ENCODE measurements at places on chromosomes 6 and 20.

DNA sequence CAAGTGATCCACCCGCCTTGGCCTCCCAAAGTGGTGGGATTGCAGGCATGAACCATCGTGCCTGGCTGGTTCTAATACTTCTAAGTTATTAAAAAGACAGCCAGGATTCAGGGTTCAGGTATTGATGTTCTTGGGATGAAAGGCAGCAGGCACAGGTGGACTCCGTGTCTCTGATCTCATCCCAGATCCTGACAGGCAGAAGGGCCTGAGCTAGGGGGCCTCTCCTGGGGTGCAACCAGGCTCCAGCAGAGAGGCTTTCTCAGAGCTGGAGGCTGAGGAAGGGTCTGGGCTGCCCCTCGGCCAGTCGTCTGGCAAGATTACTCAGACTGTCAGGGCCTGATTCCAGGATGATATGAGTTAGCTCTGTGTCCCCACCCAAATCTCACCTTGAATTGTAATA is 106.3 kb downstream of the SCML4 start:
- no peak for DNase-seq

- peak; percentile 18 for DNase-seq
Observed at GRCh38 chr6:722077-722524, 29.2 kb upstream of the EXOC2 start.

DNA sequence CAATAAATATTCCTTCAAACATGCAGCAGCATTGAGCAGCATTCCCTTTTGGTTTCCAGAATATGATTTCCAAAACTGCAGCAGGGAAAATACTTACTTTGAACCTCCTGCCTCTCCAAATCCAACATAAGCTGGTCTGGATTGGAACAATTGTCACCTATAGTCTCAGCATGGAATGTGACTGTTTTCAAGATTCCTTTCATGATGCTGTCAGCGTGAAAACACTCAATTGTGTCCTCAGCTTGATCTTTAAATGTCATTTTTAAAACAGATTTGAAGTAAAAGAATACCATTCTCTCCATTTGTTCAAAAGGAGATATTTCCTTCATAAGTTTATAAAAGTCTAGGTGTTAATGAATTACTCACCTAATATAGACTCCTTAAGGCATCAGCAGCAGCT is 993.9 kb downstream of the EYS start:
- no peak for DNase-seq

DNA sequence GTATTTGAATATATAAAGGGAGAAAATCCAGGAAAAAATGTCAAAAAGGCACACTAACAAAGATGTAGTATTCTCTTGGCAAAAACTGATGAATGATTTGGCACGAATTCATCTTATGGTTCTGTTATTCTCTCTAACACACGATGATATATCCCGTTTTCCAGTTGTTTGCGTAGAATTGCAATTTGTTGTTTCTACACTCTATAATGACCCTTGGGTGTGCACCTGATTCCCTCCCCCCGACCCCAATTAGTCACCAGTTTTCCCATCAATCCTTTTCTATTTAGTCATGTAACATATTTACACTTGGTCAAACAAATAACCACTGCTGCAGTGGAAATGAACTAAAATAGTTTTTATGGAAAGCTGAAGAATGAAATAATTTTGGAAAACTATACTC is 1.5 kb upstream of the ARID1B start:
- DNase-seq = no peak

DNA sequence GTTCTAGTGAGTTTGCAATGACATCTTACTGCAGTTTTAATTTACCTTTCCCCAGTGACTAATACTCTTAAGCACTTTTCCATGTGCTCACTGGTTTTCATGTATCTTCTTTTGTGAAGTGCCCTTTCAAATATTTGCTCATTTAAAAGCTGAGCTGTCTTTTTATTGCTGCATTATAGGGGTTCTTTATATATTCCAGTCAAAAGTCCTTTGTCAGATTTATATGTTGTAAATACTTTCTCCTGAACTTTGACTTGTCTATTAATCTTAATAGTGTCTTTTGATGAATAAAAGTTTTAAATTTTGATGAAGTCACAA is 50.2 kb upstream of the ELOVL5 start:
- DNase-seq = no peak

DNA sequence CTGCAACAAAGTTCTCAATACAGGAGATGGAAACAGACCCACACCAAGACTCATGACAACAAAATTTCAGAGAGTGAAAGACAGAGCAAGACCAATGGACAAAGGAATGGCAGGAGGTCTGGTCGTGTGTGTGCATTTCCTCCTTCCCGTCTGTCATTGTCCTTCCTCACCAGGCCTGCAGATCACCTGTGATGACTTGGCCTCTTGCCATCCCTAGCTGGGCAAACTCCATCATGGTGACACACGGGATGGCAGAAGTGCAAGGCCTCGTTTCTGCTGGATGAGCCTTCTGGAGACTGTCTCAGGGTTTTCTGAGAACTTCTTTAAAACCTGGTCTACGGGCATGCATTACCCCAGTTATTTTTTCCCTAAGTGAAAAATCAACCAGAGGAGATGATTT is 49.2 kb downstream of the RPP21 start:
- no peak for DNase-seq

DNA sequence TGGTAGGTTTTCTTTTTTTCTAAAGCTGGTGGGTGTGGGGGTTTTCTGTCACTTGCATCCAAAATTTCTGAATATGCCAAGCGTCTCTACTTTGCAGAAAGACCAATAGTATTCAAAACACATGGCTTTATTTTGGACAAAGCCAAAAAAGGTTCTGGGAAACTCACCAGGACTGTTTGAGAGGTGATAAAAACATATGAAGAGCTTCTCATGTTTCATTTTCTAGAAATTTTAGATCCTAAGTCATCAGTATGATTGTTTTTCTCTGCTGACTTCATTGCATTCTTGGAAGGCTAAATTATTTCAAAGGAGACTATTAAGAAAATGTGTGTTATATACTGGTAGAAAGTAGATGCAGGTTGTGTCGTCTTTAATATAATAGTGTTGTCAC is 51.3 kb downstream of the GCLC start:
- no peak for DNase-seq

GRCh38 chr20:955656-956055 is 39.5 kb upstream of the ANGPT4 start:
- no peak for DNase-seq

DNA sequence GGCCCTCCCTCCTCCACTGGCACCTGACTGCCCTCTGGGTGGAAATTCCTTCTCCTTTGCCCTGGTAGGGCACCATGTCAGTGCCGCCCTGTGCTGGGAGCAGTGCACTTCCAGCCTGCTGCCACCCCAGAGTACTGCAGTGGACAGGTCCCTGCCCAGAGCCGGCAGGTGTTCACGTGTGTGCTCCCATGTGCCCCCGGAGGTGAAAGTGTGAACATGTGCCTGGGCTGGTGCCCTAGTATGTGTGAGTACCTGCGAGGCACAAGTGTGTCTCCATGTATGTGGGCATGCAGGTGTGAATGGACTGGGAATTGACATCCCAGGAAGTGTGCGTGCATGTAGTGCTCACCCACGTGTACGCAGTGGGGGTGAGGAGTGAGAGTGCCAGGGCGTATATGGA is 29.4 kb downstream of the SDCBP2 start:
- DNase-seq = no peak

DNA sequence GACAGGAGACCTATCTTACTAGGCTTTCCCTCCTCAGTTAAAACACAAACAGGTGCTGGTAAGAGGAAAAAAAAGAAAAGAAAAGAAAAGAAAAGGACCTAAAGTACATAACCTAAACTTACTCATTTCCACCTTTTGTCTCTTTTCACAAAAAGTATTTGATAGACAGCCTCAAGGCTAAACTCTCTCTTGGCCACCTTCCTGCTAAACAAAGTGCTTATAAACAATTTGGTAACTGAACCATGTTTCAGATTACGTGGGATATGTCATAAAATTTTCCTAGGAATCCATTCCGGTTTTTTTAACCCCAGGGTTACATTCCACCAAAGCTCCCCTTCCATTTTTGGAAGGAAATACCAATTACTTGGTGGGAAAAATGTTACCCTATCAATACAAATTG is 109.0 kb downstream of the PRND start:
- DNase-seq = no peak

GRCh38 chr20:63635431-63636141 is 8.7 kb upstream of the GMEB2 start:
- DNase-seq = no peak

DNA sequence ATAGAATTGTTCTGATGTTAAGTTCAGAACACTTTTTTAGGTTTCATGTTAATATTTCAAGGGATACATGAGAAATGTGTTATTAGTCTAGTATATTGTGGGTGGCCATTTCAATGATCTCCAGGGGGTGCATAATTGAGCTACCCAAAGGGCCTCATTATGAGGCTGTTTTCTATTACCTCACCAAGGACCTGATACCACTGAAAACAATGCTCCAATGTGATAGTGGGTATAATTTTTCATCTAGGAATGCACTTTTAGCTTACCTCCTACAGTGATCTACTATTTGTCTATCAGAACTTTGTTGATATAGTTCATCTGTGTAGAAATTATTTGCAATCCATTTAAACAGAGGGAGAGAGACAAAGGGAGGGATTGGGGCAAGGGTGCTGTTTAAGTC is 106.8 kb upstream of the HS3ST5 start:
- DNase-seq = no peak

GRCh38 chr6:101728388-101728787 is 334.9 kb downstream of the GRIK2 start:
- no peak for DNase-seq

GRCh38 chr20:62362991-62363919 is 3.9 kb downstream of the LAMA5 start:
- no peak for DNase-seq

- DNase-seq = no peak
Observed at GRCh38 chr6:144307880-144308279, 22.7 kb downstream of the UTRN start.
